ENCODE measurements at places on chromosomes 2 and 18.

DNA sequence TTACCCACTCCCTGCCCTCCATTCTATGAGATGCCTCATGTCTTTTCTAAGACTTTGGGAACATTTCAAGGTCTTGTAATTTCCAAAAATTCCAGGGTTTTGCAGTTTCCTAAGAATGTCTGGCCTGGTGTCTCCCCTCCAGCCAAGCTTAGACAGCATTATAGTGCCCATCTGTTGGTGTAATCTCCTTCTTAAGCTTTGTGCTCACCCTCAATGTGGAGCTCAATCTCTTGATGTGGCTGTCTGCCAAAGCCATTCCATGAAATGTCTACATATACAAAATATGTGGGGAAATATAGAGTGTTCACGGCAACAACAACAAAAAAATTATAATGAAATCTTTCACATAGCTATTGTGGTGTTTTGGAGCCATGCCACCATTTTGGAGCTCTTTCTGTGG, 558.4 kb downstream of the PIK3C3 start:
- no peak for DNase-seq

GRCh38 chr18:55239740-55240139, 280.5 kb upstream of the CCDC68 start:
- DNase-seq, result no peak

GRCh38 chr2:226756131-226756530, 43.5 kb downstream of the IRS1 start:
- DNase-seq, result no peak

- DNase-seq, result no peak
These were observed 846 bp upstream of the FKBP7 start for GRCh38 chr2:178479275-178479616.

GRCh38 chr2:234620018-234620417, 123.1 kb upstream of the ARL4C start:
- DNase-seq, result no peak

DNA sequence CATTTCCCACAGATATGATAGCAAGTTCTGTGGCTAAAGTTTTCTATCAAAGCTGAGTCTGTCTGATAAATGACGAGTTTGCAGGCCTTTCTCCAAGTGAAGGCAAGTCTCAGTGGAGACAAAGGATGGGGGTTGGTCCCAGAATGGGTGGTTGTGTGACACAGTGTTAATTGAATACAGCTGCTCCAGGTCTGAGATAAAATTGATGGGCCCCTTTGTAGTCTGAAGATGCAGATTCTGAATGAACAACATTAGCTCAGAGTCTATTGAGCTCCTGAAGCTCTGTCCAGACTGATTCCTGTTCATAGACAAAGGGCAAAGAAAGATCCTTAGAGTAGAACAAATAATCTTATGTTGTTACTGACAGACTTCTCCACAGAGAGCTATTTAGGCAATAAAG, 296.9 kb upstream of the CYRIA start:
- DNase-seq, result no peak

- DNase-seq, result no peak
These were observed 48.1 kb upstream of the CTIF start for GRCh38 chr18:48490641-48491293.

DNA sequence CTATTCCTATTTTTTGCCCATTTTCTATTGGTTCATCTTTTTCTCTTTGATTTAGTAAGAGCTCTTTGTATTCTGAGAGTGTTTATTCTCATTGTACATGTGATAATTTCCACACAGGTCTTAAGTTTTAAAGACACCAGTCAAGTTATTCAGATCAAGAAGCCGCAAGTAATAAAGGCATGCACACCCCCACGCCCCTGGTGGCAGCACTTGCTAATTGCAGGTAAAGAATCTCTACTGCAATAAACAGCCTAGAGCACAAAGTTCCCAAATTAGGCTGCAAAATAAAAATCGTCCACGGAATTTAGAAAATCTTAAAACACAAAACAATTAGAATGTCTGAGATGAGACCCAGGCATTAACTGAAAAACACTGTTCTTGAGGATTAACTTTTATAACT, 45.2 kb downstream of the ST3GAL5 start:
- peak; percentile 40 for DNase-seq

- DNase-seq, result no peak
These were observed 15.7 kb upstream of the ACVR2A start for GRCh38 chr2:147829106-147829505.

DNA sequence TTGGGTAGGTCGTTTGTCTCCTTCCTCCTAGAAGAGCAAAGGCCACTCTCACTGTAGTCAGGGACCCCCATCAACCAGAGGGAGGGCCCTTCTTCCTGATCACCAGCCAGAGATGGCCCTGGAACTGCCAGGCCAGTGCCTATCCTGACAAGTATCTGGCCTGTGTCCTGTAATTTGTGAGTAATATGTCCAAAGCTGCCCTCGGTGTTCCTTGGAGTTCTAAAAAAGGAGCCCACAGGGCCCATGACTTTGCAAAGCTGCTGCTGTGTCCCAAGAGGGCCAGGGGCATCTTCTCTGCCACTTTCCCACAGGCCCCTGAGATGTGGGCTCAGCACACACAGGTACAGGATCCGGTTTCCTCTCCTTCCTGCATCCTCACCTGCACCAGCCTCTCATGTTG, 212.4 kb downstream of the SEPTIN10 start:
- DNase-seq, result no peak

- DNase-seq, result no peak
These were observed 91.2 kb upstream of the CREB1 start for GRCh38 chr2:207438414-207439126.

GRCh38 chr18:5746844-5747243, 148.5 kb downstream of the TMEM200C start:
- DNase-seq, result no peak

GRCh38 chr2:199370150-199370780, 87.5 kb downstream of the SATB2 start:
- no peak for DNase-seq

DNA sequence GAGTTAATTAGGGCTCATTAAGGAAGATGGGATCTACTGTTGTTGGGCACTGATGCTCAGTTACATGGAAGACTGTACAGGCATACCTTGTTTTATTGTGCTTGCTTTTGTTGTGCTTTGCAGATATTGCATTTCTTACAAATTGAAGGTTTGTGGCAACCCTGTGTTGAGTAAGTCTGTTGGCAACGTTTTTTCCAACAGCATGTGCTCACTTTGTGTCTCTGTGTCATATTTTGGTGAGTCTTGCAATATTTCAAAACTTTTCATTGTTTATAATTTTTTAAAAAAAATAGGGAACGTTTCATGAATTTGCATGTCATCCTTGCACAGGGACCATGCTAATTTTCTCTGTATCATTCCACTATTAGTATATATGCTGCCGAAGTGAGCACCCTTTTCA, 15.6 kb downstream of the PHLPP1 start:
- DNase-seq, result no peak

GRCh38 chr2:217208867-217209266, 349.0 kb upstream of the TNP1 start:
- no peak for DNase-seq

DNA sequence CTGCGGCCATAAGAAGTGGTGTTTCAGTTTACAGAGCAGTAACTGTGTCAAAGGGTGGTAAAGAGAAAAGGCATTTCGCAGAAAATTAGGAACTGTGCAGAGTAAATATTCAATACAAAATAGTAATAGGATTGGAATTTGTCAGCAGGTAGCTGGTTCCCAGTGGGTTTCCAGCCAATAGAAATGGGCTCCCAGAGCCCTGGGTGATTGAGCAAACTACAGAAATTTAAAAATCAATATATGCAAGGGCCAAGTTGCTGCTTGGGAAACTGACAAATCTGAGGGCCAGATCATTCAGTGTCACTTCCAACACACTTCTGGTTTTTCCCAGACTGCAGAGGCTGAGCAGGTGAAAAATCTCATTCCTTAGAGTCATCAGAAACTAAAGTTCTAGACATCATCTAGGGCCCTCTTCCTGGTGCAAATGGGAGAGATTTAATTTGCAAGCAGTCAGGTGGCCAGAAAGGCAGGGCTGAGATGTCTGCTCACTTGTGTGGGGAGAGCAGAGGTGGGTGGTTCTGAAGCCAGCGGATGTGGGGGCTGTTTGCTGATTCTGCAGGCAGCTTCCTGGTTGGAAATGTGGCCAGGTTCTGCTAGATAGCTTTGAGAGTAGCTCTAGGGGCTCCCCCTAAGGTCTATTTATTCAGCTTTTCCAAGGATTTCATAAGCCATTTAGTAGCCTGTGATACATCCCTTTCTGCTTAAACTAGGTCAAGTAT, 182.4 kb downstream of the NCK2 start:
- peak; percentile 49 for DNase-seq

DNA sequence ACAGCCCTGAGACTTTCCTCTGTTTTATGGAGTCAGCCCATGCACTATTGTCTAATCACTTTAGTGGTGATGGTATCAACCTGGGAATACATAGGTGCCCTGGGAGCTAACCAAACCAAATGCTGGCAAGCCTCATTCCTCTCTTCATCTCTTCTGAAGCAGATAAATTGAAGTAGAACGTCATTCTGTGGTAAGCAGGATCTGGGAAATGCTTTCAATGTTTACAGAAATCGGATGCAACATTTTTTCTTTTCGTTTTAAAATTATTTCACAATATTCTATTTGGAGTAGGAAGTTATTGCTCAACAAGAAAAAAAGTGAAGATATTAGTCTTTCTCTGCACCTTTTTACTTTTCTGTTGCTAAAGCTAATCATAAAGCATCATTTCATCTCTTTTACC, 114.2 kb downstream of the RBMS1 start:
- DNase-seq, result no peak

DNA sequence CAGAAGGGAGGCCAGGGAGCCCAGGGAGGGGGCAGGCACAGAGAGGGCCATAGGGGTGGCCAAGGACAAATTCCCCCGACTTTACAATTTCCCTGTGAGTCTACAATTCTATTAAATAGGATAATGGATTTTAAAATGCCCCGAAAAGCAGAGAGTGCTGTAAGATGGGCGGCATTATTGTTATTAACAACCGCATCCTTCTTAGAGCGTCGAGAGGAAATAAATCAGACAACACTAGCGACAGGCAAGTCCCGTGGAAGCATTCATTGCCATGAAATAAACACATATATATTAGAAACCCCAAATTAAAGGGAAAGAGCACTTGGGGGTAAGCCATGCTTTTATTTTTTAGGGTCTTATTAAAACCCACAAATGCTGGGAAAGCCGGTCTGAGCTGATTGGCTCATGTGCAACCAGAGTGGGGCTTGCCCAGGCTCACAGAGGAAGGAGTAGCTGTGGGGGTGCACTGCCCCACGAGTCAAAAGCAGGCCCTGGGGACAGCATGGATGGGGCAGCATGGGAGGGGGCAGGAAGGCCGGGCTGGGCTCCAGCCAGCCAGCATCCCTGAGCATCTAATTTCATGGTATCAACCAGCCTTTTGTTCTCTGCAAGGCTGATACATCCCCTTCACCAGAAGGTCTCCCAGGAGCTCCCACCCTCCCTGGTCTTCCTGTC, 187.1 kb downstream of the CELF4 start:
- DNase-seq, result no peak

- DNase-seq, result no peak
These were observed 25.0 kb downstream of the MPPE1 start for GRCh38 chr18:11883153-11883552.

DNA sequence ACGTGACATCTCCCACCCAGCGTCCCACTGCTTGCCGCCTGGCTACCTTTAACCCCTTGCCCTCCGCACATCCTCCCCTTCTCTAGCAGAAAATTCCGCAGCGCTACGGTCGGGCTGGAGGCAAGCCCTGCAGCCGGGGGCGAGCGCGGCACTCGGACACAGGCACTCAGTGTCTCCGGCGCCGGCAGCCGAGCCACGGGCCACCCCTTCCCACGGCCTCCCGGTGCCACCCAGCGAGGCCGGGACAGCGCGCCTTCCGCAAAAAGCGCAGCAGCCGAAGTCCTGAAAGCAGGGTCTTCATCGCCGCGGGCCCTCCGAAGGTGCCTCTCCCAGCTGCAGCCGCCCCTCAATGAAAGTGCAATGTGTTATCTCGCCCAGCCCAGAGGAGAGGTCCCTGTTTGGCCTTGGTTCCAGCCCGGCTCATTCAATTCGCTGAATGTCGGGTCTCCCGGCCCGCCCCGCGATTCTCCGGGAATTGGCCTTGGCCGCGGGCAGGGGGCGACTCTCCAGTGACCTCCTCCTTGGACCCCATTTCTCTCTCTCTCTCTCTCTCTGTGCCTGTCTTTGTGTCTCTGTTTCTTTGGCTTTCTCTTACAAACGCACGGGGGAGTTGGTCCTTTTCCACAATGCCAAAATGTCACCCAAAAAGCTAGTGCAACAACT, 1.1 kb downstream of the DLGAP1 start:
- no peak for DNase-seq

GRCh38 chr2:47309952-47310800, 92.8 kb upstream of the MSH2 start:
- DNase-seq, result no peak

DNA sequence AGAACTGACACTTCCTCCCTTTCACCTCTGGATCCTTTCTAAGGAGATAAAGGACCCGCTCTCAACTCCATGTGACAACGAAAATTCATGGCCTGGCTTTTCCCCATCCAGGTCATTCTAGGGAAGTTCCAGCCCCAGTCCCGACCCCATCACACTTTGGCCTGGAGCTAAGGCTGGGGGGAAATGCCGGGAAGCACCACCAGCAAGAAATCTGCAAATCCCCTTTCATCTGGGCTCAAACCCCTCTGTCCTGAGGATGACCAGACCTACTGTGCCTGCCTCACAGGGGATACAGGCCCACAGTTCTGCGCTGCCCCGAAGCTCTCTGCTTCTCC, 1.3 kb downstream of the SIX2 start:
- DNase-seq, result no peak

GRCh38 chr18:79368681-79369080, 27.0 kb upstream of the NFATC1 start:
- no peak for DNase-seq

DNA sequence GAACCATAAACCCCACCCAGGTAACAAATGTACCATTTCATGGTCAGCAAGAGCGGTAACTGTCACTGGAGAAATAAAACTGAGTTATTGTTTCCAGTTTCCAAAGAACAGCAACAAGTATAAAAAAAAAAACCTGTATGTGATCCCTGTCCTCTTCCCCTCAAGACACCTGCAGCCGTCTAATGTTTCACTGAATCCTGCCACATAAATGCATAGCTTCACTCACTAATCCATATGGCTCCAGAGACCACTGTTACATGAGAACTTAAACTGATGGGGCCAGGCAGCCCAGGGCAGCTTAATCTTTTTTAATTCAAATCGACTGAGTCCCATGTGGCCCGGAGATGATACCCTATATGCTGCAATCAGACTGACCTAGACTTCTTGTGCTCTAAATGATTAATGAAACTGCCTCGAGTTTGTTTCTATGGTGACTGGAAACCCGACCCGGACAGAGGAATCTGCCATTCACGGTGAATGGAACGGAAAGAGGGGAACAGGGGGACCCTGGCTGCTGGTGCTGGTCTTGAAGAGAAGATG, 60.9 kb upstream of the SIX2 start:
- no peak for DNase-seq

DNA sequence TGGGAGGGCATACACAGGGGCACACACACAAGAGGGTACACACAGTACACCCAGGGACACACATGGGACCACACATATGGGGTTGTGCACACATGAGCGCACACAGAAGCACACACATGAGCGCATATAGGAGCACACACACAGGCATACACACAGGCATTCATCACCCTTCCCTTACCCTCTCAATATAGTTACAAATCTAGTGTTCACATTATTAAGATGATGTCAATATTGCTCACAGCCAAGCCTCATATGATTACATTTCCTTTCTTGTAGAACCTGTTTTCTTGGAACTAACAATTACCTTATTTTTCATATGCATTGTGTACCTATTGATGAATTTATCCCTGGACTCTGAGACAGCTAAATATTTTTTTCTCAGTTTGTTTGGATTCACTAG, 156.7 kb downstream of the FHOD3 start:
- DNase-seq, result no peak
